Mesenteric fat pad (tissue), 1 donor: ENCODE measurements at places on chromosomes 6 and 20. TPM values are rescaled to one million over a fixed set of nuclear protein-coding genes. Genes with fewer than 3 reads are reported as not detected.

DZANK1 gene
- 1.3 TPM for total RNA-seq

MYB gene
- total RNA-seq = 0.16 TPM

SLC25A27 gene
- total RNA-seq = 12.9 TPM

- DNase-seq = no peak
Observed at GRCh38 chr20:25076731-25077609, 5.0 kb downstream of the VSX1 start.
